Mesothelial cell of epicardium (in vitro differentiated cells): ENCODE measurements at places on chromosomes 7 and 10.

GRCh38 chr7:6577369-6578113, at the start of gene ZDHHC4:
TSS of gene ZDHHC4 (plus strand) at chr7:6577454. CDS start at chr7:6580562, 3,108 bp downstream.
- peak; percentile 86 for DNase-seq

- DNase-seq: no peak
Measured at GRCh38 chr10:73408978-73409521, 4.8 kb downstream of the ANXA7 start.

GRCh38 chr10:103691723-103692435, 163.5 kb downstream of the SH3PXD2A start:
- no peak for DNase-seq

- no peak for DNase-seq
Measured at GRCh38 chr7:73907554-73908122, 46.7 kb downstream of the TMEM270 start.

GRCh38 chr7:47087866-47088265, 494.0 kb downstream of the TNS3 start:
- DNase-seq: no peak

GRCh38 chr10:131556061-131556896, 244.8 kb upstream of the TCERG1L start:
- no peak for DNase-seq

DNA sequence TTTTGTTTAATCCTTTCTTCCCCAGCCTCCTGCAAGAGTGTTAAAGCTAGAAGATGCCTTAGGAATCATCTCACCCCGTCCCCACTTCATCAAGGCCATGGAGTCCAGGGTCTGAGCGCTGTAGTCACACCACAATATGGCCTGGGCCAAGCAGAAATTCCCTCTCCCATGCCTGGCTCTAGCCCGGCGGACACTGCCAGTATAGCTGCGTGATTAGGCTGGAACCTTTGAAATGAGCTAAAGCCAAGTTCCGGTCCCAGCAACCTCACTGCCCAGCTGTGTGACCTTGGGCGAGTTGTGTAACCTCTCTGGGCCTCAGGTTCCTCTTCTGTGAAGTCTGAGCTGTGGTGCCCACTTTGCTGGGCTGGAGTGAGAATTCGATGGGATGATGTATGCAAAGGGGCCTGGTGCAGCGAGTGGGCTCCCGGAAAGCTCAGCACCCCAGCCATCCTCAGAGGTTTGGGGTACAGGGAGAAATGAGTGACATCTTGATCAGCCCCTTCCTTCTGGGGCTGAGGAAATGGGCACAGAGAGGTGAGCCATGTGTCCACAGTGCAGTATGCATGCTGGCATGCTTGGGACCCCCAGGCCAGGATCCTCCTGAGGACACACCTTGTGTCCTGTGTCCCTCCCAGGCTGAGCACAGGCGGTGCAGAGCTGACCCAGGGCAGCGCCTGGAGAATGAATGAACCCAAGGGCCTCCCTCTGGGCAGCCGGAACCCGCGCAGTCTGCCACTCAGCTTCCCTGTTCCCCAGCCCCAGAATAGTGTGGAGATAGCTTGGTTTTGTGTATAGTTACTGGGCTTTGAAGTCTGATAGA, 118.6 kb downstream of the ZMIZ1 start:
- DNase-seq: no peak

DNA sequence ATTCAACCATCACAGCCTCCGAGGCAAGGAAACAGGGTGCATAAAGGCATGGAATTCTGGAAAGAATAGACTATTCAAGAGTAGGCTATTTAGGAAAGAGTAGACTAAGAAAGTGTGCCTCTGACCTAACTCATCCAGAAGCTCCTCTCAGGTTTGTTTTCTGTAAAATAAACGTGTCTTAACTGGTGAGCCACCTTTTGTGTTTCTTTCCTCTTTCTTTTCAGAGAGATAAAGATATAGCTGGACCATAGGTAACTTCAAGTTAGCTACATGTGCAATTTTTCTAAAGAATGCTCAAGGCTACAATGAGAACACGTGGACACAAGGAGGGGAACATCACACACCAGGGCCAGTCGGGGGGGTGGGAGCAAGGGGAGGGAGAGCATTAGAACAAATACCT, 577.0 kb downstream of the TYW1 start:
- DNase-seq: no peak

- no peak for DNase-seq
Measured at GRCh38 chr10:21174715-21175495, 277.8 kb upstream of the NEBL start.

GRCh38 chr7:102849079-102849478, 63.7 kb upstream of the LRRC17 start:
- no peak for DNase-seq

DNA sequence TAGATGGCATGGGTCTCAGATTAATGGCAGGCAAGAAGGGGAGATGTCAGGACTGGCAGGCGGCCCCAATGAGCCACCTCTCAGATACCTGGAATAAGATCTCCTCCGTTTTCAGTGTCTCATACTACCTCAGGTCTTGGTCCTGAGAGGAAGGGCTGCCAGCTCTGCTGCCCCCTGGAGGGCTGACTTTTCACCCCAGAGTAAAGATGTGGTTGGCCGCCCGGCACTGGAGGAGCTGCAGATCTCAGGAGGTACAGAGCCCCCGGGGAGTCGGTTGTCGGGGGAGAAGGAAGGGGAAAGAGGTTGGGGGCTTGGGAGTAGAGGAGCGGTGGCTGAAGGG, 642 bp upstream of the COL13A1 start:
- no peak for DNase-seq

GRCh38 chr10:72424561-72424960, 69.8 kb upstream of the DNAJB12 start:
- DNase-seq: no peak

- DNase-seq: no peak
Measured at GRCh38 chr7:134845461-134845860, 66.0 kb downstream of the CALD1 start.

DNA sequence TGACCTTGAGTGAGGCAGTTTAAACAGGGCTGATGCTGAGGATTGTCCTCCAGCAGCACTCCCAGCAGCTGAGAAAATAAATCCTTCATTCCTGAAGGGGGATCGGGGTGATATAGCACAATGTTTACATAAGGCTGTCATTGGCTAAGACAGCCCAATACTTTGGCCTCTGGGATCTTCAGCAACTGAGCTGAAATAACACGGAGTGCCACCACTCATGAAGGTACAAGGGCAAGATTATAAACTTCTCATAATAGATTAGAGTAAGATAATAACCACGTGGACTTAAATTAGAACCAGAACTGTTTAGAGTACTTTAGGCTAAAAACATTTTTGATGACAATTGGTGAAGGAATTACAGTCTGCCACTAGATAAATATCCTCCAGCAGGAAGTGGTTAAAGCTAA, 70.0 kb upstream of the PAPSS2 start:
- DNase-seq: no peak

DNA sequence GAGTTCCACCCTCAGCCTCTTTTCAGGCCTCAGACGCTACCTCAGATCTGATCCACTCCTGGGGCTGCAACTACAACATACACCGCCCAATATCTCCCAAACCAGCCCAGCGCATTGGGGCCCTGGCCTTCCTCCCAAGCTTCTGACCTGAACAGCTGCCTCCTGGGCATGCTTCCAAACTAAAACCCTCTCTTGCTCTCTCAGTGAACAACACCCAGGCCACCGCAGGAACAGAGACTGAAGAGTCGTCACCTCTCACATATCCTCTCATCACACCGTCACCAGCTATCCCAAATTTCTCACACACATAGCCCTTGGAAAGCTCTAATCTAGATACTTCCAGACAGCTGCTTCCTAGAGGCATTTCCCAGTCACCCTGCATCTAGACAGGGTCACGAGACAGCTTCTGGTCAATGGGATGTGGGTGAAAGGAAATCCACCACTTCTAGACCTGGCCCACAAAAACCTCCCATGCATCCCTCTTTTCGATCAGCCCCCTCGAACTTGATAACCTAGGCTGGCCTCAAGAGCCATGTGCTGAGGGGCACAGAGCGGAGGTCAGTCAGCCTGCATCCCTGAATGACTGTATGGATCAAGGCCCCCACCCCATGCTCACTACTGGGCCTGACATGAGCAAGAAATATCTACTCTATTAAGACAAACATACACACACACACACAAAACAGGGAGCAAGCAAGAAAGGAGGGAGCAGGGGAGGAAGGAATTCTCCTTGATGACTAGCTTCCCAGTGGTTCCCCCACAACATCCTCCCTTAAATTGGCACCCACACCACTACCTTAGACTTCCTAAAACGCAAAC, 1.8 kb downstream of the PARP12 start:
- no peak for DNase-seq

GRCh38 chr7:111274857-111275256, 183.9 kb downstream of the LRRN3 start:
- DNase-seq: no peak

GRCh38 chr10:131211965-131212619, 99.4 kb downstream of the TCERG1L start:
- peak; percentile 10 for DNase-seq

- DNase-seq: no peak
Measured at GRCh38 chr10:80457554-80458262, 3.6 kb downstream of the TSPAN14 start.

DNA sequence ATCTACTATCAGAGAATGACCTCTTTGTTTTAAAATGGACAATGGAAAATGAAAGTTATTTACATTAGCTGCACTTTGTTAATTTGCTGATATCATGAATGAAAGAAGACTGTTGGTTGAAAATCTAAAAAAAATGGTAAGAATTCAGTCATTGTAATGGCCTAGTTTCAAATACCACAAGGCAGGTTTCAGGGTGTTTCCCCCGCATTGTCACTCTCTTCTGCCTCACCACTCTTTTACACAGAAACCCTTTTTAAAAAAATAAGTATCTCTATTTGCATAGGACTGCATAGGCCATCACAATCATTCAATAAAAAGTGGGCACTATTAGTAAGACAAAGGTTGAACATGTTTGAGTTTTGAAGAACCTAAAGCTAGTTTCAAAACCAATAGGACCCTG, 737.1 kb downstream of the INHBA start:
- DNase-seq: no peak

DNA sequence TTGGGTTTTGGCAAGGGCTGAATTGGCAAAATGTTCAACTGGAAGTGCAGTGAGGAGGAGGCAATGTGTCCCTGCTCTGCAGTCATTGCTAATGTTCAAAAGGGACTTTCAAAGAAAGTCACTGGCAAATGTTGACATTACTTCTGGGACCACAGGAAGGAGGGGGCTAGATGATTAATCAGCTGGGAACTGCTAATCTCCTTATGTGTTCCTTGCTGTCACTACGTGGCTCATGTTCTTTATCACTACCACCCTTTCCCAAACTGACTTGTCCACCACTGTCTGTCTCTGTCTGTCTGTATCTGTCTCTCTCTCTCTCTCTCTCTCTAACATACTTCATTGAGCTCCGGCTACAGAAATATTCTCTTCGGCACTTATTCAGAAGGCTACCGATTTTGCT, 86.9 kb upstream of the MTPN start:
- no peak for DNase-seq

- DNase-seq: no peak
Measured at GRCh38 chr10:128065881-128066534, 60.2 kb downstream of the MKI67 start.

- DNase-seq: no peak
Measured at GRCh38 chr7:48300301-48300700, 129.0 kb downstream of the ABCA13 start.

GRCh38 chr7:122310119-122311021, 5.8 kb upstream of the FEZF1 start:
- DNase-seq: no peak

GRCh38 chr10:89248990-89249389, 2.6 kb downstream of the LIPA start:
- no peak for DNase-seq

DNA sequence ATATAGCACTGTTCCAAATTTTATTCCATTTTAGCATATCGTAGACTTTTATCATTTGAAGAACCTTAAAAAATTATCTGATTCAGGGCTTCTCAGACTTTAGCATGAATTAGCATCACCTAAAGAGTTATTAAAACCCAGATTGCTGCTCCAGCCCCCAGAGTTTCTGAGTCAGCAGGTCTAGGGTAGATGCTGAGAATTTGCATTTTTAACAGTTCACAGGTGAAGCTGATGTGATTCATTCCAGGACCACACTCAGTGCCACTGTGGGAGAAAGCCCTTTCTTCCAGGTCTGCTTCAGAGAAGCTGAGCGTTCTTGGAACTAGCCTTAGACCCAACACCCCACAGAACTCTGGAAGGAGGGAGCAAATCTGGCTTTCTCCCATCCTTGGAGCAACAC, 174.1 kb upstream of the YAE1 start:
- DNase-seq: no peak

GRCh38 chr10:127276794-127277462, 80.5 kb upstream of the INSYN2A start:
- DNase-seq: no peak

- DNase-seq: no peak
Measured at GRCh38 chr7:107212725-107213124, 43.9 kb downstream of the HBP1 start.

- DNase-seq: no peak
Measured at GRCh38 chr10:55183993-55184392, 383.0 kb upstream of the PCDH15 start.

DNA sequence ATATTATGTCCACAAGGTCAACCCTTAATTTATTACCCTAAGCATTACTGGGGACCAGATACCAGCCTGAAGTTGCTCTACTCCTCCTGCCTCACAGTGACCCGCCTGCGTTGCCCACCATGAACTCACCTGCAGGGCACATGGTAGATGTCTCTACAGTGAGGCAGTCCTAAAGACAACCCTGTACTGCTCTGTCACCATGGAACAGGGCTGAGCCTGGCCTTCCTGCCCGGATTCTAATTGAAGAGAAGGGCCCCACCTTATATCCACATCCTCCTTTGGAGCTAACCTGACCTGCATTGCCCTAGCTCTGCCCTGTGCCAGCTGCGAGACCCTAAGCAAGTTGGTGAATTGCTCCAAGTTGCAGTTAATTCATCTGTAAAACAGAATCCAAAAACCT, 4.1 kb downstream of the SH3PXD2A start:
- DNase-seq: no peak

DNA sequence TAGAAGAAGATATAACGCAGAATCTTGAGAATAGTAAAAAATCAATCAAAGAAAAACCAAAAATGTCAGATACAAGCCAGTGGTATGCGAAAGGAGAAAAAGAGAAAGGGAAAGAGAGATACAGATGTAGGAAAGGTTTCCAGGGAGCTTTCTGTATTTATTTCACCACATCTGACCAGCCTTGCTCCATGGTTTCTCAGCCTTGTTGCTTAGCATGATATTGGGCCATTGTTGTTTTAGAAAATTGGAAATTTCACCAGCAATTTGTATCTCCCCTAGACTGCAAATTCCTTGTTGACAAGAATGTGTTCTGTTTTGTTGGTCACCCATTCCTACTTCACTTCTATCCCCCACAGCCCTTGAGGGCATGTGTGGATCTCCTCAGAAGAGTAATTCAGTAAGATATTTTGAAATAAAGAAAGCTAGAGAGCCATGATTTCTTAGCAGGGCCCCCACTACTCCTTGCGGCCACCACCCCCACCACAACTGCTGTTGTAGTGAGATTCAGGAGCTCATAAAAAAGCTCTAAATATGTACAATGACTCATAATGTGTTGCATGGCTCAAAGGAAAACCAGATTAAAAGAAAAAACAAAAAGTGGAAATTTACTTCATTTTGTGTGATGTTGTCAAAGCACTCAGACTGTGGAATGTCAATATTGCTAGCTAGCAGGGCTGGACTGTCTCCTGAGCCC, 138.7 kb downstream of the CHRM2 start:
- DNase-seq: no peak

GRCh38 chr10:100065084-100065660, 16.5 kb downstream of the CPN1 start:
- no peak for DNase-seq
